ENCODE measurements at places on chromosomes 12 and 14.
A peak's percentile ranks its signal among the peaks of the same experiment; 100 is the strongest.

DNA sequence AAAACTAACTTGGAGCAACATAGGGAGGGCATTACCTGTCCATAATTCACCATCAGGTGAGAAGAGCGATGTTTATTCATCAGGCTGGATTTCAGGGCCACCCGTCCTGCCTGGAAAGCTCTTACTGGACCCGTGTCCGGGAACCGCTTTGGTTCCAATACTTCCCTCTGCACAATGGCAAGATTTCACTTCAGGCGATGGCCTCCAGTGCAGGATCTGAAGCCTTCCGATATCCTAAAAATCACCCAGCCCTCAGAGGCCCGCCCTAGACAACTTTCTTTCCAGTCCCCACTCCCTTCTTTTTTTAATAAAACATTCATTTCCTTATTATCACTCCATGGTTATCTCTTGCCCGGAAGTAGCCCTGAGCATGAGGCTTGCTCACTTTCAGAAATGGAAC, 92.5 kb downstream of the BCL11B start:
- no peak for DNase-seq

GRCh38 chr14:29823816-29824215, 103.8 kb downstream of the PRKD1 start:
- no peak for DNase-seq

DNA sequence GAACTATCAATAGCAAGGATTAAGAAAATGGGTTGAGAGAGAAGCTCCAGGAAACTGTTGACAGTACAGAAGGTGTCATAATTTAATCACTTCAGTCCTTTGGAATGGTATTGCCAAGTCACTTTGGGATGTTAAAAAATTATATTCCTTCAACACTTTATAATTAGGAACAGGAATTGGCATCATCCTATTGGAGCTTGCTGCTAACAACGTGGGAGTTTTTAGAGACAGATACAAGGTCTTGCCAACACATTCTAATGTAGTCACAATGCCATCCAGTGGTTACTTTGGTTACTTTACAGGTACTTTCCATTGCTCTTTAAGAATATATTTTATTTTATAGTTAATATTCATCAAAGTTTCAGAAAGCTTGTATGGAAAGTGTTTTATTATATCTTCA, 310.1 kb downstream of the SYT1 start:
- DNase-seq: peak; percentile 53

- no peak for DNase-seq
Observed at GRCh38 chr12:41073633-41074472, 114.3 kb upstream of the PDZRN4 start.

- DNase-seq: peak; percentile 4
Observed at GRCh38 chr14:96455588-96455987, 46.6 kb upstream of the PAPOLA start.

DNA sequence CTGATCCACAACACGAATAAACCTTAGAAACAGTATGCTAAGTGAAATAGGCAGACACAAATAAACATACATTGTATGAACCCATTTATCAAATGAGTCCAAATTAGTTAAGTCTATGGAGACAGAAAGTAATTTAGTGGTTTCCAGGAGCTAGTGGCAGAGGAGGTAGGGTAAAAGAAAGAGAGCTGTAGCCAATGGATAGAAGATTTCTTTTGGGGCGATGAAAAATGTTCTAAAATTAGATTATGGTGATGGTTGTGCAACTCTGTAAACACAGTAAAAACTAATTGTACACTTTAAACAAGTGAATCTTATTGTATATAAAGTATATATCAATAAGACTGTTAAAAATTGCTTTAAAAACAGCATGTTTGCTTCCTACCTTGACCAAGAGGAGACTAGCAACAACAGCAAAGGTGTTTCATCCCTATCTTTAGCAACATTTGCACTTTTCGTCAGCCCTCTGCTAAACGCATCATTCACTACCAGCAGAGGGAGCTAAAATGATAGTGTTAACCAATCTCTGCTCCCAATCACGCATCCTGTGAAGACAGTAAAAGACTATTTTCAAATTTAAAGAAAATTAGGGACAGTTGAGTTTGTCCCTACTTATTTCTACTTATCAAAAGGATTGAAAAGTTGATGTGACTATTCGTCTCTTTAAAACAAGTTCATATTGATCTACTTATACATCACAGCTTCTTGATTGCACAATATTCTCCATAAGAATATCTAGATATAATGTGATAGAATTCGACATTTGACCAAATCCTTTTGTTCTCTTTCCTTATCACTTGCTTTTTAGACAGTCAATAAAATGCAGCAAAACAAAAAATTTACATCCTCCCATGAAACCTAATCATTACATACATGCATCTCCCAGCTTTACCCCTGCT, 24.0 kb upstream of the LGR5 start:
- DNase-seq: peak; percentile 55

DNA sequence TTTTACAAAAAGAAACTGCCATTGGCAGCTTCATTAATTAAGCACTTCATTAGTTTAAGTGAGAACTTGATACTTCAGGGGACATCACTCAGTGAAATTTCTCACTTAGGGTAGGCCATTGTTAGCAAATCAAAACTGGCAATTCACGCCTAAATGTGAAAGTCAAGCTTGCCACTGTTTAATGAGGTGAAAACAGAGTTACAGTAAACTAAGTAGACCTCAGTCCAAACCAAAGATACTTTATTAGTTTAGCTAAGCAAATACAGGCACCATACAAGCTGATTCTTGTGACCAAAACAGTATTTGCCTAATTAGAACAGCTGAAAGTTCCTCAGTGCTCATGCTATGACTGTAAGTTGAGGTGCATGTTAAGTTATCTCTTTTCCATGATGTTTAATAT, 176.5 kb upstream of the CPNE8 start:
- DNase-seq: no peak

Measured in fibroblast of skin of right biceps (primary cell).